ENCODE measurements at places on chromosomes 11 and 22.

DNA sequence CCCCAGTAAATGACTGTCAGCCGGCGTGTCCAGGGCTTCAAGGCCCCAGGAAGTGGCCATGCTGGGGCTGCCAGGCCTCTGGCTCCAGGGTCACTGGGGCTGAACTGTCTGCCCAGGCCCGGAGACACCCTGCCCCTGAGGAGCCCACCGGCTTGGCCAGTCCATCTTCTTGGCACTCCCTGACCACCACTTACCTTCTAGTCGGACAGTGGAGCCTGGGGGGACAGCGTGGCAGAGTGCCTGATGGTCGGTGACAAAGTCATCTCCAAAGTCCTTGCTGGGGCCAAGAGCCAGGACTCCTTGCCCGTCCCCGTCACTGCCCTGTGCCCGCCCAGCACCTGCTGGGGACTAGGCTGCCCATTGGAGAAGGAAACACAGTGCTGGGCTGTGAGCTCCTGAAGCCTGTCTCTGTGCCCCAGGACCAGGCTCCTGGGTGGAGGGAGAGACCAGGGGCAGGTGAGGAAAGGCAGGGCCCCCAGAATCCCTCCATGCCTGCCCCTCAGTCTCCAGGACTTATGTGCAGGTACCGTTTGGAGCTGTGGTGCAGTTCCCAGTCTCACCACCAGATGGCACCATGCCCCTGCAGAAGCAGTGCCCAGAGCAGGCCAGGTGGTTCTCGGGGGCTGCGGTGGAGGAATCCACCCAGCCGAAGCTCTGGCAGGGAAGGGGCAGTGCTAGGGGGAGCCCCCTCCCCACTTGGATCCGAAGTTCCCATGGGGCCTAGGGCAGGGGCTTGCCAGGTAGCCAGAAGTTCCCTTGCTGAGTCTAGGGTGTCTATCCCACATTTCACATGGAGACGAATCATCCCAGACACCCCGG lies 6.0 kb upstream of the CCDC188 start:
- peak; percentile 88 for DNase-seq

DNA sequence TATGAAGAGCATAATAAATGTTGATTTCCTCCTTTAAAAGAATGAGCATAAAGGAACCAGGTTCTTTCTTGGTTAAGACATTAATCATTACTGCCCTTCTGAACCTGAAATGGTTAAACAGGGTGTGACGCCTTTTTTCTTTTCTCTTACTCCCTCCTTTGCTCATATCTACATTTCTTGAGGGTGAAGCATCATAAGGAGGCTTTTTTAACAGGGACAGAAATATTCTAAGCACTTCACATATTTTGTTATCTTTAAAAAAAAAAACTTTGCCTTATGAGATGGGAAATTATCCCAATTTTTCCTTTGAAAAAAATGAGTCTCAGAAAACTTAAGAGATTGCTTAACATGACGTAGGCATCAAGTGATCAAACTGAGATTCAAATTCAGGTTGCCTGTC lies 1036.3 kb upstream of the TENM4 start:
- DNase-seq: no peak

DNA sequence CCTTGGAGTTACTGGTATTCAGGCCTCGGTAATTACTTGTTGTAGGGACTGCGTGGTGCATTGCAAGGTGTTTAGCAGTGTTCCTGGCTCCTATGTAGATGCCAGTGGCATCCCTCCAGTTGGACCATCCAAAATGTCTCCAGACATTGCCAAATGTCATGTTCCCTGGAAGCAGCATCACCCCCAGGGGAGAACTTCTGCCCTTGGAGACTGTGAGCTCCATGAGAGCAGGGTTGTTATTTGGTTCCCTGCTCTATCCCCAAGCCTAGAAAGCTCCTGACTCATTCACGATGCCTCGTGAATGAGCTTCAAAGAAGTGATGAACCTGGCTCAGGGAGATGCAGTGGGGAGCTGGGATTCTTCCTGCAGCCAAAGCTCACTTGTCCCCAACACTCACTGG lies 4.8 kb upstream of the CD248 start:
- DNase-seq: no peak

DNA sequence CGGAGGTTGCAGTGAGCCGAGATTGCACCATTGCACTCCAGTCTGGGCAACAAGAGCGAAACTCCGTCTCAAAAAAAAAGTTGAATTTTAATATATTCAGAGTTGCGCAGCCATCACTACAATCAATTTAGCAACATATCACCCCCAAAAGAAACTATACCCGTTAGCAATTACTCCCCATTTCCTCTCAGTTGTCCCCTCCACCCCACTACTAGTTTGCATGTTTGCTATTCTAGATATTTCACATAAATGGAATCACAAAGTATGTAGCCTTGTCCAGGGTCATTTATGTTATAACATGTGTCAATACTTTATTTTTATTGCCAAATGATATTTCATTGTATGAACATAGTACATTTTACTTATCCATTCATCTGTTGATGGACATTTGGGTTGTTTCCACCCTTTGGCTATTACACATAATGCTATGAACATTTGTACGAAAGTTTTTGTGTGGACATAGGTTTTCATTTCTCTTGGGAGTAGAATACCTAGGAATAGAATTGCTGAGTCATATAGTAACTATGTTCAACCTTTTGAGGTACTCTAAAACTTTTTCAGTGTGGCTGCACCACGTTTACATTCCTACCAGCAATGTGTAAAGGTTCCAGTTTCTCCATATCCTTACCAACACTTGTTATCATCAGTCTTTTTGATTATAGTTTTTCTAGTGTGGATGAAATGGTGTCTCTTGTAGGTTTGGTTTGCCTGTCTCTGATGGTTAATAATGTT lies 2.2 kb downstream of the ZNF143 start:
- DNase-seq: no peak

GRCh38 chr11:76808996-76809395 lies 25.8 kb downstream of the TSKU start:
- DNase-seq: no peak

- no peak for DNase-seq
These were observed 16.7 kb downstream of the TMEM218 start for GRCh38 chr11:125094731-125095130.

DNA sequence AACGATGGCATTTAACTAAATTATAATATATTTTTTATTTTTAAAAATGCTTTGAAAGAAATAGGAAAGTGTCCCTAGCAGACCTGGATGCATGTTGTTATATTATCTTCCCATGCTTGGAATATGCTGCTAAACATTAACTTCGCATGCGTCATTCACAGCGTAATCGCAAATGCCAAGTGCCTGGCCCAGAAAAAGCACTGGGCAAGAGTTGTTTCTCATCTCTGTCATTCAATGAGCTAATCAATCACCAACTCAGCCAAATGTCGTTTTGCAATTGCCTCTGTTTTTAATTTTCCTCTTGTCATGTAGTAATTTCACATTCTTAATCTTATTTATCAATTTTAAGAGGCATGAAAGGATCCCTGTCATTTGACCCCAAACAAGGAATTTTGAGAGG lies 1421.9 kb downstream of the BRD1 start:
- no peak for DNase-seq
